ENCODE measurements at places on chromosomes 4 and X. TPM values are rescaled to one million over a fixed set of nuclear protein-coding genes. Genes with fewer than 3 reads are reported as not detected.

BEND4 gene
- total RNA-seq, result not detected

SPATA4 gene
- 0.07 TPM for total RNA-seq

MAGEB17 gene
- total RNA-seq, result not detected

PLAC1 gene
- 0.80 TPM for total RNA-seq

SLC49A3 gene
- 0.29 TPM for total RNA-seq

FANCB gene
- 3.2 TPM for total RNA-seq

CHIC1 gene
- total RNA-seq, result 4.9 TPM

ARHGAP36 gene
- total RNA-seq, result not detected

TLR6 gene
- 5.0 TPM for total RNA-seq

STK32B gene
- 22.9 TPM for total RNA-seq

PRRG3 gene
- not detected for total RNA-seq

OTC gene
- total RNA-seq, result not detected

FAM184B gene
- not detected for total RNA-seq

MAGEC2 gene
- not detected for total RNA-seq

FAM53A gene
- total RNA-seq, result 0.67 TPM

RPS6KA6 gene
- 7.6 TPM for total RNA-seq

HGFAC gene
- 0.24 TPM for total RNA-seq

PCDH11X gene
- total RNA-seq, result not detected

XKRX gene
- 0.26 TPM for total RNA-seq

BTC gene
- 0.76 TPM for total RNA-seq

LUZP4 gene
- total RNA-seq, result not detected

HMX1 gene
- total RNA-seq, result 0.13 TPM

SMIM31 gene
- 0.02 TPM for total RNA-seq

P2RY8 gene
- total RNA-seq, result not detected

TET2 gene
- total RNA-seq, result 2.6 TPM

PASD1 gene
- total RNA-seq, result not detected

CXCL1 gene
- 16.6 TPM for total RNA-seq

MAGEA1 gene
- not detected for total RNA-seq

BEX2 gene
- total RNA-seq, result 8.5 TPM

RHOH gene
- total RNA-seq, result not detected

WDR17 gene
- 1.8 TPM for total RNA-seq

RGS12 gene
- total RNA-seq, result 7.9 TPM

CDS1 gene
- total RNA-seq, result 0.85 TPM

DOK7 gene
- 0.34 TPM for total RNA-seq

PCDH10 gene
- total RNA-seq, result 0.09 TPM

CTAG1A gene
- not detected for total RNA-seq

TTC29 gene
- total RNA-seq, result not detected

GK gene
- total RNA-seq, result 1.6 TPM

MND1 gene
- total RNA-seq, result 14.4 TPM

LDB2 gene
- not detected for total RNA-seq

RASSF6 gene
- total RNA-seq, result 0.76 TPM
